ENCODE measurements at places on chromosomes 2 and 18.

GRCh38 chr18:74414953-74415515 is 42.1 kb downstream of the DIPK1C start:
- DNase-seq = no peak

GRCh38 chr2:102657770-102658169 is 38.4 kb downstream of the SLC9A2 start:
- no peak for DNase-seq

DNA sequence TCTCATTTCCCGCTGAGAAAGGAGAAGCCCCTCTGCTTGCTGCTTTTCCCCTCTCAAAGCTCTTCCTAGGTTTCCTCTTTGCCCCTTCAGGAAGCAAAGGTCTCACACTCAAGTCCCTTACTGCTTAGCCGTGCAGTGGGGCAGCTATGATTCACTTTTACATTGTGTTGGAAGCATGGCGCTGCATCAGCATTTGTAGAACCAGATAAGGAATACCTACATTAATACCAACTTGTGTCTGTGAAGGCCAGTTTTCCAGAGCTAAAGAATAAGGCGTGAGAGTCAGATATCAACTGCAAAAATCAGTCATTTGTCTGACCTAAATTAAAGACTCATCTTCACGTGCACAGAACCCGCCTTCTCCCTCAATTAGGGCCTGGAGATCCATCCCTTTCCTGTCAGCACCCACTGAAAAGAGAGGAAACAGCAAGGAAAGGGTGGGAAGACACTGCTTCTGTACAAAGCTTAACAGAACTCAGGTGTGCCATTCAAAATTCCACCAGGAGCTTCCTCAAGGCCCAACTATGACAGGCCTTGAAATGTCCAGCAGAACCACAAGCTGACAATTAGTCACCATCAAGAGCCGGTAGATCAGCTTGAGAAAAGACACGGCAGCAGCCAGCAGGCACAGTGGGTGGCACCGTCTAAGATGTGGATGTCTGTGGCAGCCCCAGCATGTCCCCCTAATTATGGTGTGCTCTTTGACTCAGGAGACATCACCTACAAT is 16.1 kb upstream of the XDH start:
- no peak for DNase-seq

DNA sequence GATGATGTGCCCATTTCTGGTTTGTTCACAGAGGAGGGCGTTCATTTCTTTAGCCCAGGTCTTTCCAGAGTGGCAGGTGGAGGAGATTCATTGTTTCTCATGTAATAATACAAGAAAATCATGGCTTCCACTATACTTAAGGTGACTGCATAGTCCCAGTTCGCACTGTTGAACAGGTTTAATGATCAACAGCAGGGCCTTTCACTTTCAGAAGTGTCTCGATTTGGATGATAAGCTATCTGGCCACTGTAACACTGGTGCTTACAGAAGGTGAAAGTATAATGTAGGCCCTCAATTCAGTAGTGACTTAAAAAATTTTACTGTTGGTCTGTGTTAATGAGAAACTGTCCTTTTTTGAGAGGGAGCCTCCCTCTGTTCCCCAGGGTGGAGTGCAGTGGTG is 1.4 kb downstream of the RMC1 start:
- no peak for DNase-seq

GRCh38 chr2:119827866-119828507 is 68.3 kb downstream of the PTPN4 start:
- DNase-seq = no peak

GRCh38 chr2:235827585-235827992 is 333.7 kb downstream of the AGAP1 start:
- DNase-seq = no peak

Data from SK-N-SH (cell line).